ENCODE measurements at places on chromosomes 3 and 15.

- DNase-seq, result no peak
Measured at GRCh38 chr3:70096376-70097066, 97.0 kb downstream of the SAMMSON start.

DNA sequence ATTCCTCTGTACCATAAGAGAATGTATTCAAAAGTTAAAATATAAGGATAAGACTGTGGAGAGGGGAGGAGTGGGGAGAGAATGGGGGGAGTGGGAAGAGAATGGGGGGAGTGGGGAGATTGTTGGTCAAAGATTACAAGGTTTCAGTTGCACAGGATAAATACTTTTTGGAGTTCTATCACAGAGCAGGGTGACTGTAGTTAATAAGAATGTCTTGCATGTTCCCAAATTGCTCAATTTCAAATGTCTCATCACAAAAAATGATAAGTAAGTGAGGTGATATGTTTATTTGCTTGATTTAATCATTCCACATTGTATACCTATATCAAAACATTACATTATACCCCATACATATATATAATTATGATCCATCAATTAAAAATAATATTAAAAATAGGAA lies 23.0 kb upstream of the MEF2A start:
- no peak for DNase-seq

DNA sequence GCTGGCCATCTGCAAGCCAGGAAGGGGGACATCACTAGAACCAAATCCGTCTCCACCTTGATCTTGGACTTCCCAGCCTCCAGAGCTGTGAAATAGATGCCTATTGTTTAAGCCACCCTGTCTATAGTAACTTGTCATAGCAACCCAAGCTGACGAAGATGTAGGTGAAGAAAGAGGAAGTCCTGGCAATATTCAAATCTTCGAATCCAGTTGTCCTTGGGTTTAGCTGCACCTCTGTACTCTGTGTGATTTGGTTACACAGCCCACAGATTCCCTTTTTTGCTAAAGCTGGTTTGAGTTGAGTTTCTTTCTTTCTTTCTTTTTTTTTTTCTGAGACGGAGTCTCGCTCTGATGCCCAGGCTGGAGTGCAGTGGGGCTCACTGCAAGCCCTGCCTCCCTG lies 68.0 kb upstream of the XCR1 start:
- no peak for DNase-seq

GRCh38 chr15:96270581-96271172 lies 59.8 kb upstream of the NR2F2 start:
- no peak for DNase-seq

- DNase-seq, result no peak
Measured at GRCh38 chr3:78174821-78175220, 1134.9 kb downstream of the ROBO2 start.

All from stimulated activated naive CD4-positive, alpha-beta T cell treated with Interleukin-2 at 50 U/mL for 16 hours (primary cell).